Anterior cingulate cortex (tissue), 58 donors: ENCODE measurements at places on chromosomes 2 and 18.

DNA sequence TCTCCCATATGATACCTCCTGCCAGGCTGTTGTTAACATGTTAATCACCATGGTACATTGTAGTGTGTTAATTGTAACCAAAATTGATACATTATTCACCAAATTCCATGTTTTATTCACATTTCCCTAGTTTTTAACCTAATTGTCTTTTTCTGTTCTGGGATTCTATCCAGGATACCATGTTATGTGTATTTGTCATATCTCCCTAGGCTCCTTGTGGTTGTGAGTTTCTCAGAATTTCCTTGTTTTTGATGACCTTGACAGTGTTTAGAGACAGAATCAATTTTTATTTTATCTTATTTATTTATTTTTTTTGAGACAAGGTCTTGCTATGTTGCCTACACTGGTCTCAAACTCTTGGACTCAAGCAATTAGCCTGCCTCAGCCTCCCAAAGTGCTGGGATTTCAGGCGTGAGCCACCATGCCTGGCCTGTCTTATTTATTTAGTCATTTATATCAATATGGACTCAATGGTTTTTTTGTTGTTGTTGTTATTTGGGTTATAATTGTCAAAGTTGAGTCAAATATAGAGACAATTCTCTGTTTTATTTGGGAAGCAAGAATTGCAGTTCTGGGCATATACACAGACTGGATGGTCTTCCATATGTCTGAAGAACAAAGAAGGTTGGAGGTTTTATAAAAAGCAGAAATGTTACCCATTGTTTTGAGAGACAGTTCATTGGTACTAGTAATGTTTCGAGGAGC, 42.6 kb downstream of the INPP4A start:
- DNase-seq: no peak

GRCh38 chr2:9967053-9967775, 15.7 kb downstream of the GRHL1 start:
- no peak for DNase-seq

- DNase-seq: no peak
These were observed 93.3 kb downstream of the ST6GAL2 start for GRCh38 chr2:106792671-106793070.

DNA sequence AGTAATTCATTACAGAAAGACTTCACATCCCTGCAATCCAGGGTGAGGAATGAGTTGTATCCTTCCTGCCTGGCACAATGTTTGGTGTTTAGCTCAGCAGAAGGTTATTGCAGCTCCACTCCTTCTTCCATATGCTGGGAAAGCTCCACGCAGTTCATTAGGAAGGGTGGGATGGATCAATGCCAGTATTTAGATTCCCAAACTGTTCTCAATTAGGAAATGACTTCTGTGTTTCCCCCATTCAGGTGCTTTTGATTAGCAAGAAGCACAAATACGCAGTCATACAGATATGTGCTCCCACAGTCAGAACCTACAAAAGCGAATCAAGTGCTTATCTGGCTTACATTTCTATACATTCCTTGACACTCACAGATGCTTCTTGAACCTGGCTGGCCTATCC, 340.6 kb downstream of the NYAP2 start:
- no peak for DNase-seq

GRCh38 chr2:134281815-134282419, 28.0 kb downstream of the MGAT5 start:
- DNase-seq: no peak

- no peak for DNase-seq
These were observed 184.1 kb downstream of the CALCRL start for GRCh38 chr2:187263675-187264560.

GRCh38 chr2:143425896-143426295, 296.7 kb downstream of the ARHGAP15 start:
- no peak for DNase-seq

DNA sequence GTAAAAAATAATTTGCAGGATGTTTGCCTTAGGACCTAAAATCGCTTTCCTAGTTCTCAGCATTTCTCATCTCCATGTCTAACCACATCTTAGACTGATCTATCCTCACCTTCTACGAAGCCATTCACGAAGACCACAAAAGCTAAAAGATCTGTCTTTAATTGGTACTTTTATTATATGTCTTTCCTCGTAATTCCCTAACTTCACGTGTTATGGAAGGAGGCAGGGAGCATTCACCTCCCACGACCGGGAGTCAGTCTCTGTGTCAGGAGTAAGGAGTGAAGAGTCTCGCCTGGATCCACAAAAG, 1.6 kb downstream of the DLGAP1 start:
- DNase-seq: no peak

DNA sequence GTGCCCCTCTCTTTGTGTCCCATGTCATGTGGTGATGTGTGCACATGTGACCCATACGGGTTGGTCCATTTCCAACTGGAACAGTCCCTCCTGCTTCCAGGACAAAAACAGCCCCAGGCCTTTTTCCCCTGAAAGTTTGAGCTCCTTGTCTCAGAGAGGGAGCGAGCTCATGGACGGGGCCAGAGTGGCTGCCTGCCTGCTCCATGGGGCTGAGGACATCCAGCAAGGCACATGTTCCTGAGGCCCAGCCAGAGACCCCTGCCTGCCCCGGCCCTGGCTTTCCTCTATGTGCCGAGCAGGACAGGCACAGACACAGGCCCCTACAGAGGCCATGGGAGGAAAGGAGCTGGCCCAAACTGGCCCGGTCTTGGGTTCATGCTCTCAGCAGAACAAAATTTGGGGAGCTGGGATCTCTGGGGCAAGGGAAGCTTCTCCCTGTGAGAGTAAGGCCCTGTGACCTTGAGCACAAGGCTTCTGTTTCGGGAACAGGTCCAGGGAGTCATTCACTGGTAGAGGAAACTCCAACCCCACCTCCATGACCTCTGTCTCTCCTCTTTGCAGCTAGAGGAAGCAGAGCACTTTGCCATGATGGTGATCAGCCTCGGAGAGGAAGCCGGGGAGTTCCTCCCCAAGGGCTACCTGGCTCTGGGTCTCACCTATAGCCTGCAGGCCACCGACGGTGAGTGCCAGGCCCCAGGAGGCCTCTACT, 105.8 kb upstream of the MCFD2 start:
- no peak for DNase-seq

GRCh38 chr18:49814147-49814499, 790 bp upstream of the ACAA2 start:
- no peak for DNase-seq

GRCh38 chr2:24898122-24899109, 21.6 kb downstream of the ADCY3 start:
- no peak for DNase-seq

DNA sequence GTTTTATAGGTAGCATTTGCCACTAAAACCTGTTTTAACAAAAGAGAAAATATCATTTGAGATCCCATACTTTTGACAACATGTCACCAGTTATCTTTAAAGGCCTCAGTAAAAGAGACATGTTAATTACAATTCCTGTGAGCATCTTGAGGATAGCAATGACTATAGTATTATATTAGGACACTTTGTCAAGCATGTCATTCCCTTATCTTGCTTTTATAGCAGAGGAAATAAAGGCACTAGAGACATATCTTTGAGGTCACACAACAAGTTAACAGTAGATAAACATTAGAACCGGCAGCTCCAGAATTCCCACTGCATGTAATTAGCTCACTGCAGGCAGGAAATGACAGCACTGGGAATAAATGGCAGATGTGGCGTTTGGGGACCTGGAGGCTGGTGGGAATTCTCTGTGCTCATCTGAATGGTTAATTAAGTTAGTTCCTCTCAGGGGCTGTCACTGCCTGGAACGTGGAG, 25.9 kb downstream of the LYPD6B start:
- no peak for DNase-seq

DNA sequence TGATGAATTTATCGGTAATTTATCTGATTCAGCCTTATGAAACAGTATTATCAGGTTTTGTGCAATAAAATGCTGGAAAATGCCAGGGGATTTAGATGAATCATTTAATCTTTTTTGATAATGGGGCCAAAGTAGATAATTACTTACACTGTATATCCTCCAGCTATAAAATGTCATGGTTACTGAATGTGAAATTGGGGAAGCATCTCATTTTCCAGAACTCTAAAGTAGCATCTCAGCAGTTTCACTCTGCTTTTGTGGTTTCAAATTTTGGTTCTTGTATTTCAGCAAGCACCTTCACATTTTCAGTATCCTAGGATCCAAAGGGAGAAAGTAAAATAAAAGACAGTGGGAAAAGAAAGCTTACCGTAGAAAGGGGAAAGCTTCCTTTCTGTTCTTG, 12.8 kb downstream of the ANKRD62 start:
- DNase-seq: no peak

GRCh38 chr2:77102927-77103326, 419.2 kb downstream of the LRRTM4 start:
- no peak for DNase-seq

- no peak for DNase-seq
These were observed 61.6 kb upstream of the RAB27B start for GRCh38 chr18:54766634-54767033.

DNA sequence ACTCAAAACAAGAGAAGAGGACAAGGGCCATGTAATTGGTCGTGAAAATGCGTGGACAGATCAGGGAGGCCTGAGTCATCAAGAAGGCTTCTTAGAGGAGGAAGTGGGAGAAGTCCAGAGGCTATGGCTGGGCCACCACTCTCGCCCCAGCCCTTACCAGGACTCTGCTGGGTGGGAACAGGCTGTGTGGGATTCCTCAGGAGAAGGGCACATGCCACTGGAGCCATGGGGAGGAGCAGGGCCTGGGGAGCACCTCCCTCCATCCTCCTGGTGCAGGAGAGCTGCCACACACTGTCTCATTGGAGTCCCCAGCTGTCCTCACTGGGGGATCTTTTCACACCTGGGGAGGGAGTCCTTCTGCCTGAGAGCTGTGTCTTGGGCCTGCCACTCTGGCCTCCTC, 9.4 kb upstream of the RALB start:
- no peak for DNase-seq

DNA sequence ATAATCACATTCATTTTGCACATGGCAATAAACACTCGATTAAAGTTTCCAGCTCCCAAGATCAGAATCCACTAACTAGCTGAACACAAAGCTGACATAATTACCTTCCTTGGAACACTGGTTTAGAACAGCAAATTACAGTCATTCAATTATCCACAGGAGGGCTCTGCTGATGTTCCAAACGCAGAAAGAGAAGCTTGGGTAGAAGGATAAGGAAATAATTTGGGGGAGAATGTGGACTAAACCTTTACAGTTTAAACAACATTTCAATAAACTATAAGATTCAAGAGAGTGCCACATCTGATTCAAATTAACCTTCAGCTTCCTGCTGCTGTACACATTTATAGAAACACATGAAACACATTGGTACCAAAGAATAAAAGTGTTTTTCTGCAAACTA, 67.8 kb upstream of the ARL4C start:
- DNase-seq: no peak

- DNase-seq: no peak
These were observed 4.2 kb upstream of the WDFY1 start for GRCh38 chr2:223949241-223949840.

- DNase-seq: no peak
These were observed 75.9 kb downstream of the BABAM2 start for GRCh38 chr2:27966466-27966865.

- DNase-seq: no peak
These were observed 17.2 kb downstream of the GREB1 start for GRCh38 chr2:11550901-11551568.

DNA sequence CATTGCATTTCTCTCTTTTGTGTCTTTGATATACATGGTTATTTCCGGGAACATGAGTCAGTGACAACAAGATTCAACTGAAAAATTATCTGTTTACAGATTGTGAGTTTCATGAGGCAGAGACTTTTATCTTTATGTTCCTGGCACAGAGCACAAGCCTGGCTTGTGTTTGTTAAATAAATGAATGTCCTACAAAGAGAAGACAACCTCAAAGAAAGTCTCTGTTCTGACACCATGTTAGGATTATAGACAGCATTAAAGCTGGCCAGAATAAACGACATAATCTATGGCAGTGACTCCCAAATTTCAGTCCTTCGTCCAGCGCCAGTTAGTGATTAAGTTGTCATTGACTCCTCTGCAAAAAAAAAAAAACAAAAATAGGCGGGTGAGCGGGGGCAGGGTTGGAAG, 97.4 kb upstream of the DNAJC10 start:
- DNase-seq: no peak

DNA sequence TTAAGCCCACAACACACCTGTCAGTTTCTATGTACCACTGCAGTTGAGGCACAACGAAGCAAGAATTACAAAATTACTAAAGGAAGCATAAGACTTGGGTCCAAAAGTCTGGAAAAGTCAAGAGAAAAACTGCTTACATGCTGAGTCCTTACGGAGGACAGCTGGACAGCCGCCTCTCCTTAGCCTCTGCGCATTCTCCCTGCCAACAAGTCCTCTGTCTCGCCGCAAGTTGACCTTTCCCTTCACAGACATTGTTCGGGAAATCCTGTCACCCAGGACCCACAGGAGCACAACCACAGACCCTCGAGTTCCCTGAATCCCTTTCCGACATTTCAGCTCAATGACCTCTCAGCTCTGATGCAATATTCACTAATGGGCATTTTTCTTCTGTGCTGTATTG, 525.4 kb upstream of the SALL3 start:
- no peak for DNase-seq

DNA sequence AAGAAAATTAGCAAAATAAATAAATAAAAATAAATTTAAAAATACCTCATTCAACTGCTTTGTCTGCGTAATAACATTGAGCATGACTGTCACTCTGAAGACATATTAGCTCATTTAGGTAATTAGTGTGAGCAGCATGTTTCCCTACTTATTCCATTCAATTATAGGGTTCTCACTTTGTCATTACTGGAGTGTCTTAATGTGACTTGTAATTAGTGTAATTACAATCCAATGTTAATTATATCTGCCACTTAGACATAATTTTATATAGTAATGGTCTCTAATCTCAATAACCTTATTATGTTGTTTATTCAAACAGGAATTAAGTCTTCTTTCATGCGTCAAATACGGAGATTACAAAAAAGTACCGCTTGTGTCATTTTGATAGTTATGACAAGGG, 893.9 kb upstream of the ACVR2A start:
- DNase-seq: no peak

GRCh38 chr18:62088156-62088555, 98.7 kb downstream of the PIGN start:
- no peak for DNase-seq

- DNase-seq: no peak
These were observed 25.3 kb downstream of the TMEM127 start for GRCh38 chr2:96240341-96241038.

DNA sequence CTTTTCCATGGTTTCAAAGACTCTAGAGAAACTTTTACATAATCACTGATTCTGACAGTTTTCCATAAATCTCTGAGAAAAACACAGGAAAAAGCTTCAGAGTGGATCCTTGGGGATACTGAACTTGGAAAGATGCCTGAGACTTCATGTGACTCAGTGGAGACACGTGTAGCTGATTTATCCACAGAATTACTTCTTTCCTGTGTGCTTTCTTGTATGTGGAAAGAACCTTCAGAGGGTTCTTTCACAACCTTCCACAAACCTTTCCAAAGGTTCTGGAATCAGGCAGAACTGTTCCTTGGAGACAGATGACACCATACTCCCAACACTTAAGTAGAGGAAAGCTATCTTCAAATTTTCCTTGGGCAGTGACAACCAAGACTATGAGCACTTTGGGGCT, 207.2 kb downstream of the RND3 start:
- DNase-seq: no peak
